ENCODE measurements at places on chromosomes 6 and 20. TPM values are rescaled to one million over a fixed set of nuclear protein-coding genes. Genes with fewer than 3 reads are reported as not detected.

DNA sequence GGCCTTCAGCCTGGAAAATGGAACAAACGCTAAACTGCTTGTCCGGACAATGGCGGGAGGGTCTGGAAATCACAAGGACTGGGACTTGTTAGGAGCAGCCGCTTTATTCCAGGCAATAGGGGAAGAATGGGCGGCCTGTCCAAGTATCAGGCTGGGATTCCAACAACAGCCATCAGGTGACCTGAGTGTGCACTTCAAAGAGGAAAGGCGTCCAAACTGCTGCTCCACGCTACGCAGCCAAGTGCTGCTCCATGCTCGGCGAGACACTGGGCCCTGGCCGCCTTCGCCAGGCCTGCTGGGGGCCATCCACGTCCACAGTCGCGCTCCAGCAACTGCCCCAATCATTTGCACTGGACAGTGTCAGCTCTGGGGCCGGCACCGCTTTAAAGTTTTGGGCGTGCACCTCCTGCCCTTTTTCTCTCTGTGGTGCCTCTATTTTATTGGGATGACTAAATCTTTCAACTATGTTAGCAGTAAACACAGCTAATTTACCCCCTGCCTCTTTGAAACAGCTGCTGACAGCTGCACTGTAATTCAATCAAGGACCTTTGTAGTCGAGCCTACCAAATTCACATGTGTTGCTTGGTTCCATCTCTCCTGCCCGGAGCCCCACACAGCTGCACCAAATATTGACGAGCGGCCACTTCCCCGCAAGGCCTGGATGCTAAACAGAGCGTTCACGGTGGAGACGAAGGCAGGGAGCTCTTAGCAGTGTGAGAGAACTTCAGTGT is 98.3 kb downstream of the BMP7 start:
- no peaks in the 10 kb centered on the region for H3K36me3 ChIP-seq
- no peak for DNase-seq
- H3K4me3 ChIP-seq, result no peak overlapping the region
- H3K27me3 ChIP-seq, result peaks cover 5% of the 10 kb centered on the region
- no peaks in the 10 kb centered on the region for H3K4me1 ChIP-seq
- no peak overlapping the region for H3K27ac ChIP-seq

GRCh38 chr6:151379933-151380847 is 11.2 kb downstream of the ZBTB2 start:
- DNase-seq, result peak; percentile 39
- H3K27me3 ChIP-seq, result no peaks in the 10 kb centered on the region
- H3K27ac ChIP-seq, result peak overlapping the region; percentile 99
- H3K4me3 ChIP-seq, result peak overlapping the region; percentile 77
- H3K36me3 ChIP-seq, result peaks cover 15% of the 10 kb centered on the region

- peaks cover 6% of the 10 kb centered on the region for H3K4me1 ChIP-seq
- no peak for DNase-seq
- no peaks in the 10 kb centered on the region for H3K27me3 ChIP-seq
- H3K4me3 ChIP-seq, result no peak overlapping the region
Observed at GRCh38 chr20:19956976-19957375, 60.2 kb upstream of the NAA20 start.

GRCh38 chr6:6784514-6785162 is 196.1 kb downstream of the LY86 start:
- no peak overlapping the region for H3K4me3 ChIP-seq
- H3K36me3 ChIP-seq, result no peaks in the 10 kb centered on the region
- DNase-seq, result no peak
- no peak overlapping the region for H3K27ac ChIP-seq

DNA sequence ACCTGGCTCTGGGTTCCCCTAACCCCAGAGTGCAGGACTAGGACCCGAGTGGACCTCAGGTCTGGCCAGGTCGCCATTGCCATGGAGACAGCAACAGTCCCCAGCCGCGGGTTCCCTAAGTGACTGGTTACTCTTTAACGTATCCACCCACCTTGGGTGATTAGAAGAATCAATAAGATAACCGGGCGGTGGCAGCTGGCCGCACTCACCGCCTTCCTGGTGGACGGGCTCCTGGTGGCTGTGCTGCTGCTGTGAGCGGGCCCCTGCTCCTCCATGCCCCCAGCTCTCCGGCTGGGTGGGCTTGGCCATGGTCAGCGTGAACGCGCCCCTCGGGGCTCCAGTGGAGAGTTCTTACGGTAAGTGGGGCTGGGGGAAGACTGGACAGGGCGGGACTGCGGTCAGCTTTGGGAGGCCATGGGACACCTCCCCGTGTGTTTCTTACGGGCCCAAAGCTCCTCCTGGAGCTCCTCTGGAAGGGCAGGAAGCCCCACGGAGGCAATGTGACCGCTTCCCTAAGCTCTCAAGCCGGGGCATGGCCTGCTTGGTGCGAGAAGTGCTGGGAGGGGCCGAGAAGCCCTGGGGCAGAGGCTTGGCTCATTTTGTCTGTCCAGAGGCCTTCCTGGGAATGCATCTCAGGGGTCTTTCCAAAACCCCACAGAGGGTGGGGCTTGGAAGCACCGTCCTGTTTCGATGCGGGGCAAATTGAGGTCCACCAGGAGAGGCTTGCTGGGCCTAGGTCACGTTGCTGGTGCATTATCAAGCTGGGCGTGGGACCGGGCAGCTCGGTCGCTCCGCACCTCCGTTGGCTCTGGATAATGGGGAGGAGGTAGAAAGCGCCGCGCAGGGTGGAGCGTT is at the start of gene HNF4A:
TSS of gene HNF4A (plus strand) at position 202 of the 855 bp plus-strand sequence. CDS start at position 308, 106 bp downstream.
- H3K4me1 ChIP-seq, result no peaks in the 10 kb centered on the region
- no peaks in the 10 kb centered on the region for H3K36me3 ChIP-seq
- H3K27me3 ChIP-seq, result peaks cover 4% of the 10 kb centered on the region
- no peak within 1 kb of the TSS for H3K4me3 ChIP-seq
- DNase-seq, result no peak

DNA sequence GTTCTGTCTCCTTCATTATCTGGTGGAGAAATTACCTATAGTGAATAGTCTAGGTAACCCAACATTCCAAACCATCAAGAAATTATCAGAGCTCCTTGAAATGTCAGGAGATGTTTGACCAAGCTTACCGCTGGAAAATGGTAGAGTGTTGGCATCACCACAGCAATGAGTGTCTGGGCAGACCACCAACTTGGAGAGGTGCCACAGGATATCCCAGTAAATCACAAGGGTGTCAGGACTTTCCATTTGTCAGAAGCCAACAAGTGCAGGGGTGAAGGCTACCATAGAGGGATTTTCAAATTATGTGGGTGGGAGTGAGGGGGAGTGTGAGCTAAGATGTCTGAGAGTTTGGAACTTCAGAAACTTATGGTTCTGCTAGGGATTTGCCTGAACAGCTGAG is 73.2 kb downstream of the VGLL2 start:
- no peaks in the 10 kb centered on the region for H3K36me3 ChIP-seq
- no peak overlapping the region for H3K4me3 ChIP-seq
- peaks cover 14% of the 10 kb centered on the region for H3K27me3 ChIP-seq

- H3K27ac ChIP-seq, result no peak within 1 kb of the TSS
- peaks cover 6% of the 10 kb centered on the region for H3K36me3 ChIP-seq
- H3K4me1 ChIP-seq, result peaks cover 36% of the 10 kb centered on the region
- DNase-seq, result no peak
- H3K4me3 ChIP-seq, result no peak within 1 kb of the TSS
Observed at GRCh38 chr20:59019217-59019616, at the start of gene TUBB1. TSS of gene TUBB1 (plus strand) at chr20:59019429. CDS start at chr20:59019523, 94 bp downstream.

DNA sequence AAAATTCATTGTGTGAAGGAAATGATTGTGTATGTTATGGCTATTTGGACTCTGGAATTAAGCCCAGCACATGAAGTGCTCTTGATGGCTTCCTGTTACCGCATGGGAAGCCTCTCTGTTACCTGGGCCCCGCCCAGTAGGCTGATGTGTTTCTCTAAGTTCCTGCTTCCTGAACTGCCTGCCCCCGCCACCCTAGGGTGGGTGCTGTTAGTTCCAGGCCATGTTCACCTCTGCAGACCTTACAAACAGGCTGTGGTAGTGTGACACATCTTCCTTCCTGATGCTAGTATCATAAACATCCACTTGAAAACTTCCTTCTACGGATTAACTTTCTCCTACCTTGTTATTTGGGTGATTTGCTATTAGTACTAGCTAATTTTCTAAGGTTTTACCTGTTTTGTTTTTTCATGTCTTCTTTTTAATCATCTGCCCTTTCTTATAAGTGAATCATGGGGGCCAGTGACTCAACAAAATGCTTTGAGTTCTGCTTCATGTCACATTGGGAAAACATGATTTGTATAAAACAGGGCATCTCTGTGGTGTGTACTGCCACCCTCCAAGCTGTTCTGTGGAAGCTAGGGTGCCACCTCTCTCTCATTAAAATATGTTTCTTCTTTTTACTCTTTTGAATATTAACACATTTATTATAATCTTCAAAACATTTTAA is 40.6 kb downstream of the SH3BGRL2 start:
- H3K36me3 ChIP-seq, result no peaks in the 10 kb centered on the region
- H3K27me3 ChIP-seq, result no peaks in the 10 kb centered on the region
- peak overlapping the region; percentile 13 for H3K4me3 ChIP-seq
- peak; percentile 74 for DNase-seq

GRCh38 chr20:17912916-17913315 is 55.7 kb downstream of the SNX5 start:
- H3K36me3 ChIP-seq, result no peaks in the 10 kb centered on the region
- DNase-seq, result no peak
- H3K4me1 ChIP-seq, result no peaks in the 10 kb centered on the region
- H3K27ac ChIP-seq, result no peak overlapping the region
- H3K27me3 ChIP-seq, result peaks cover 18% of the 10 kb centered on the region
- H3K4me3 ChIP-seq, result no peak overlapping the region

DNA sequence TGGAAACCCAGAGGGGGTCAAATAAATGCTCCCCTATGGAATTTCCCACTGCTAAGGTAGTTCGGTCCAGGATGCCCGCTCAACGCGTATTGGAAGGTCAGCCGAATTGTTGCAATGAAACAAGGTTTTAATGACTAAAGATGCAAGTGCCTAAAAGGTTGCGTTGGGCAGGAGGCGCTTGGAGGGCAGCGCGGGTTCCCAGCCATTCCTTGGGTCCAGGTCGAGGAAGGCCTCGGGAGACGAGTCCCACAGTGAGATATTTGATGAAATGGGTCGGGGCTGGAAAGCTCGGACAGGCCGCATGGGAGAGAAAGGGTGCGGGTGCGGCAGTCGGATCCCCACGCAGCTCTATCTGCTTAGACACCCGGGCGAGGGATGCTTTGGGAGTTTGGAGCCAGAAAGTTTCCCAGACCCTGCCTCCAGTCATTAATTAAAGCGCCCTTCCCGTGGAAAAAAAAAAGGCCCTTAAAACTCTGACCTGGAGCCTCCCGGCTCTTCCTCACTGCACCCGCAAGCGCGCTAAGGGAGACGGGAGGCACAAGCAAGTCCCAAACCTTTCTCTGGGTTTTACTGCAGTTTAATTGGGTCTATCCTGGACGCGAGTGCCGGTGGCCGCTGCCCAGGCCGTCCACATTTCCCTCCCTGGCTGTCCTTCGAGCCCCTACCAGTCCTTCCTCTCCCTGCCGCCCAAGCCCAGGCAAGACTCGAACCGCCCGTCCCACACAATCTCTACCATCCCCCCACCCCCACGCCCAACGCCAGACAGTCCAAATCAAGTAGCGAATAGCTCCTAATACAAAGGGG is 24.2 kb downstream of the TFAP2A start:
- peaks cover 7% of the 10 kb centered on the region for H3K36me3 ChIP-seq
- H3K4me3 ChIP-seq, result no peak overlapping the region
- peaks cover 6% of the 10 kb centered on the region for H3K4me1 ChIP-seq
- no peak overlapping the region for H3K27ac ChIP-seq
- DNase-seq, result no peak

DNA sequence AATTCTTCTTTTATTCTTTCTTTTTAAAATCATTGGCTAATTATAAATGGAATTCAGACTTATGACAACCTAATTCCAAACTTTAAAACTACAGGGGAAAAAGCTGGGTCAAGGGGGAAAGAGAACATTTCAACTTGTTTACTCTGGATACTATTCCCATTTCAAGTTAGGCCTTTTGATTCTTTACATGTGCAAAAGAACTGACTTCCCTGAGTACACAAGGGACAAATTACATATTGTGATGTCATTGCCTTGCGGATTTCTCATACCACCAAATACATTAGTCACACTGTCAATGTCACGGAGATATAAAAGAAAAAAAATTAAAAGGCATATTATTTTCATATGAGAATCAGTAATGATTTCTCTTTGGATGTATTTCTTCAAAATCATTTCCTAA is 96.5 kb upstream of the TBX18 start:
- no peaks in the 10 kb centered on the region for H3K36me3 ChIP-seq
- H3K27me3 ChIP-seq, result no peaks in the 10 kb centered on the region
- H3K4me3 ChIP-seq, result no peak overlapping the region
- no peak for DNase-seq
- H3K4me1 ChIP-seq, result no peaks in the 10 kb centered on the region

DNA sequence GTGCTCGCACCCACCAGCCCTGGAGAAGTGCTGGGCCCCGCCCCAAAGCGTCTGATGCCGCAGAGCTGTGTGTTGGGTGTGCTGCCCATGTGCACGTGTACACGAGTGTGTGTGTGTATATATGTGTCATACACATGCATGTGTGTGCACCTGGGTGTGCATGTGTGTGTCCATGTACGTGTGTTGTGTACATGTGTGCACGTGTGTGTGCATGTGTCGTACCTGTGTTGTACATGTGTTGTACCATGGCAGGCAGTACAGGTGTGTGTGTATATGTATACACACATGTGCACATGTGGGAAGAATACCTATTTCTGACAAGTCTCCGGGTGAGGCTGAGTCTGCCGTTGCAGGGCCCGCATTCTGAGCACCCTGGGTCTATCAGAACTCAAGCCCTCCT is 6.2 kb upstream of the MRGBP start:
- no peak for DNase-seq
- no peaks in the 10 kb centered on the region for H3K27me3 ChIP-seq
- H3K4me3 ChIP-seq, result no peak overlapping the region
- peaks cover 26% of the 10 kb centered on the region for H3K4me1 ChIP-seq
- H3K36me3 ChIP-seq, result no peaks in the 10 kb centered on the region
- no peak overlapping the region for H3K27ac ChIP-seq

DNA sequence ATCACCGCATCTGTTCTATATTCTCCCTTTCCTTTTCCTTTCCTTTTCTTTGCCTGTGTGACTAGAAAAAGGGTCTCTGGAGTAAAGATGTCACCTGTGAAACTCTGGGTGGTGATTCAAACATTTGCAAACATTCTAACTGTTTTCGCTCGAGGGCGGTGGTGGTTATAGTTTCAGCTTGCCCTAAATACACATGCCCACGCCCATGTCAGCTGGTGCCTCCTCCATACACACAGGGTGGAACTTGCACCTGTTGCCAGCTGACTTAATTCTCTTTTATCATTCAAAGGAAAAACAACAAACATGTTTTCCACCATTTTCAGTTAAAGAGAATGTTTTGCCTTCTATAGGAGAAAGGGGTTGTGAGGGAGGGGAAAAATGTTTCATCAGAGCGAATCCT is 381.9 kb upstream of the ARID1B start:
- H3K27me3 ChIP-seq, result peaks cover 4% of the 10 kb centered on the region
- H3K36me3 ChIP-seq, result no peaks in the 10 kb centered on the region
- DNase-seq, result peak; percentile 76
- peaks cover 84% of the 10 kb centered on the region for H3K4me1 ChIP-seq
- H3K27ac ChIP-seq, result peak overlapping the region; percentile 72
- H3K4me3 ChIP-seq, result peak overlapping the region; percentile 23

GRCh38 chr6:6283746-6284145 is 36.7 kb downstream of the F13A1 start:
- H3K4me1 ChIP-seq, result no peaks in the 10 kb centered on the region
- no peak overlapping the region for H3K4me3 ChIP-seq
- H3K36me3 ChIP-seq, result no peaks in the 10 kb centered on the region
- peaks cover 8% of the 10 kb centered on the region for H3K27me3 ChIP-seq

- no peaks in the 10 kb centered on the region for H3K36me3 ChIP-seq
- no peak for DNase-seq
- peaks cover 5% of the 10 kb centered on the region for H3K4me1 ChIP-seq
- H3K4me3 ChIP-seq, result no peak overlapping the region
- no peak overlapping the region for H3K27ac ChIP-seq
- no peaks in the 10 kb centered on the region for H3K27me3 ChIP-seq
Observed at GRCh38 chr6:114998492-114998891, 655.7 kb upstream of the HS3ST5 start.

- peak overlapping the region; percentile 34 for H3K4me3 ChIP-seq
Observed at GRCh38 chr20:48760403-48760983, 67.3 kb downstream of the PREX1 start.

Gene MTFR2
- 26.9 TPM for total RNA-seq

Measured in activated CD4-positive, alpha-beta T cell treated with anti-CD3 and anti-CD28 coated beads for 36 hours (primary cell).